GM20000 (cell line): ENCODE measurements at places on chromosomes 2 and 18.

DNA sequence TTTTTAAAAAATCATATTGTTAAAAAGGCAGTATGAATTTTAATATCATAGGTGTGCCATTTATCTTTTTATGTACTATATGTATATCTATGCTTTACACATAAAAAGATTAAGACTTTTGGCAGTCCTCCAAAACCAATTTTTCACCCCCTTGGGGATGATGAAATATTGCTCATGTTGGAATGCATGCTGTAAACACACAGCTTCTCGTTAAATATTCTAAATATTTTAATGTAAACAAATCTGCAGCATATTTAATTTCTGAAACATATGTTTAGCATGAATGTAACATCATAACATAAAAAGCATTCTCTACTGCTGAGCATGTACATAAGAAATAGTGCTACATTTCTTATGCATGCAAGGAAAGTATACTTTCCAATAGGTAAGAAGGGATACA lies 484.3 kb upstream of the LRATD1 start:
- no peak for DNase-seq

DNA sequence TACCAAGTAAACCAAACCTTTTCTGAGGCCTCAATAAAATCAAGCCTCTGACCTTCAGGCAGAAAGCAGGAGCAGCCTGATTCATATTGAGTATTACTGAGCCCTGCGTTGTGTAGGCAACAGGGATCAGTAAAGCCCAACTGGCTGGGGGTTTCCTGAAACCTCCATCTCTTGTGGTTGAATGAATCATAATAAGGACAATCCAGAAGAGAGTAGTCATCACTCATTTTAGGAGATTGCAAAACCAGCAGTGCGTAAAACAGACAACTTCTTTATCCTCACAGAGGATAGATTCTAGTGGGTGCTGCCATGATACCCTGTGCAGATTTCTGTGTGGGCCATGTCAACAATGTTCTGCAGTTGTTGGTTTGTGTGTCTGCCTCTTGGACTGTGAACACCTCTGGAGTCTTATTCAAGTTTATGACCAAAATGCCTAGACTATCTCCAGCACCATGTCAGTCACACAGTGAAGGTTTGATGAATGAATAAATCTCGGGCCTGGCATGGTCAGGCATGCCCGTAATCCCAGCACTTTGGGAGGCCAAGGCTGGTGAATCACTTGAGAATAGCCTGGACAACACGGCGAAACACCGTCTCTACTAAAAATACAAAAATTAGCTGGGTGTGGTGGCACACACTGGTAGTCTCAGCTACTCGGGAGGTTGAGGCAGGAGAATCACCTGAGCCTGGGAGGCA lies 51.8 kb upstream of the RAB27B start:
- peak; percentile 10 for DNase-seq

DNA sequence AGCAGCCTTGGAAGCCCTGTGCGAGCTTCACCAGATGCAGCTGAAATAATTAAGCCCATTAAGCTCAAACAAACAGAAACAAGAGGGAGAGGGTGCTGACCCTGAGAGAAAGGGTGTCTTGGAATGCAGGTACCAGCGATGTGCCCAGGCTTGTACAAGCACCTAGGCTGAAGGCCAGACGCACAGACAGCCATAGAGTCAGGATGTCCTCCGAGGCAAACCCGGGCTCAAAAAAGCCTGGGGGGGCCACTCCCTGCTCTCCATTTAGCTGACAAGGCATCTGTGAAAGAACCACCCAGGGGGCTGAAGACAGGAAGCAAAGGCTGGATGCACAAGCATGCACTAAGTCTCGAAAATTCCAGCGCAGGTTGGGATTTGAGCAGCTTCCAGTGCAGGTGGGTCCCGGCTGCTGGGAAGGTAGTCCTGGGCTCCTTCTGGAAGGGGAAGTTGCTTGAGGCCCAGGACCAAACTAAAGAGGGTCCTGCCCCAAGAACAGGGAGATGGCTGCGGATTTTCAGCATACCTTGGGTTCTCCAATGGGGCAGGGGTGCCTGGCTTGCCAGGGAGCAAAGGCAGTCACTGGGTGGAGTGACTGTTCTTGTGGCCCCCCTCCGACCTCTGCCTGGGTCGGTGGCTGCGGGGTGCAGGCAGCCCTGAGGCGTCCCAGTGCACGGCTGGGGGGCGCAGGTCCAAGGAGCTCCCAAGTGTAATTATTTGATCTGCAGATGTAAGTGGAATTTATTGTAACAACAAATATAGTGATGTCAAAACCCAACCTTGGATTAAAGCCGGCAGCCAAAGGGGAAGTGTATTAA lies 5.9 kb downstream of the GBX2 start:
- peak; percentile 51 for DNase-seq

DNA sequence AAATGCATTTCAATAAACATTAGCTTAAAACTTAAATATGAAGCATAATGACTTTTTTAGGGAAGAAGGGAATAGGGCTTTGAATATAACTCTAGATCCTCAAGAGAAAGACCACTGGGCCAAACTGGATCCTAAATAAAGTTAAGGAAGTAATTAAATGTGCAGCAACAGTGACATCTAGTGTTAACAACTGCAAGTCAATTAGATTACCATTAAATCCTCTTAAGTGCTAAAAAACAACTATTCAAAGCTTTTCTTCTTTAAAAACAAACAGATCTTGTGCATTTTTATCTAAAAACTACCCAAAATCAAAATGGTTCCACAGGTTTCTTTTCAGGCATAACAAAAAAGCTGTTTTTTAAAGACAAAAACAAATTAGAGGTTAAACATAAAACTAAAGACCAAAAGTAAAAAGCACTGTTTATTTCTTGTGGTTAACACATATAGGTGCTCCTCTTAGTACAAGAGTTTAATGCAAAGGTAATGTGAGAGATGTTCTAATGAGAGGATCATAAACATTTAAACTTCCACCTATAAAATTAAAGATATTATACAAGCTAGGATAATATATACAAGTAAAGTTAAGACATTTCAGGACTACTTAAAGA lies 111.4 kb downstream of the THADA start:
- peak; percentile 10 for DNase-seq

DNA sequence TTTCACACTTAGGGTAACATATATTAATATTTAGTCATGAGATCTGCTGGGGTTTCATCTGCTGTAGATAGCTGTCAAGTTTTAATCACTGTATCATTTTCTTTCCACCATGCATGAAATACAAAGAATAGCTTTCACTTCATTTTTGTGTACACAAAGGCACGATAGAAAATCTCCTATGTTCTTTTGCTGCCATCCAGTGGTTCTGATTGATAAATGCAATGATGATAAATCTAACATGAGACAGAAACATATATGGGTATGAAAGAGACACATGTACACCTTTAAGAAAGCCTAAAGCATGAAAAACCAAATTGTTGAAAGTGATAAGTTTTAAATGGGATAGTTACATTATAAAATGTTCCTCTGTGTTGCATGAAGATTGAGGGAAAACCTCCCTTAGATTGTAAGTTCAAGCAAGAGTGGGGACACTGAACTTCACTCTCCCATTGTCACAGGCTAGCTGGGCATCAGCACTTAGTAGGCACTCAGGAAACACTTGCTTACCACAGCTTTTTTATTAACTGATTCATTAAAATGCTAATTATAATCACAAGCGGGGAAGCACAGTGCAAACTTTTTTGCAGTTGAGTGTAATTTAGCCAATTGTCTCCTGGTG lies 31.2 kb downstream of the C1D start:
- peak; percentile 55 for DNase-seq

- no peak for DNase-seq
Observed at GRCh38 chr2:140248623-140249022, 1468.4 kb upstream of the NXPH2 start.

DNA sequence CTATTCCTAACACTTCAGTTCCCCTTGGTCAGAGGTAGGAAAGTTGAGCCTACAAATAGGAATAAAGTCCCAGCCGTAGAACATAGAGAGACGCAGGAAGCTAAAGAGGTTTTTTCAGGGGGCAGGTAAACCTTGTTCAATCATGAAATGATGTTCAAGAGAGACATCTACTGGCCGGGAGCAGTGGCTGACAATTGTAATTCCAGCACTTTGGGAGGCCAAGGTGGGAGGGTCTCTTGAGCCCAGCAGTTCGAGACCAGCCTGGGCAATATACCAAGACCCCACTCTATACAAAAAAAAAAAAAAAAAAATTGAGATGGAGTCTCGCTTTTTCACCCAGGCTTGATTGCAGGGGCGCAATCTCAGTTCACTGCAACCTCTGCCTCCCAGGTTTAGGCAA lies 66.7 kb upstream of the DNAJC10 start:
- peak; percentile 21 for DNase-seq

GRCh38 chr2:188415754-188416083 lies 124.0 kb downstream of the GULP1 start:
- no peak for DNase-seq

DNA sequence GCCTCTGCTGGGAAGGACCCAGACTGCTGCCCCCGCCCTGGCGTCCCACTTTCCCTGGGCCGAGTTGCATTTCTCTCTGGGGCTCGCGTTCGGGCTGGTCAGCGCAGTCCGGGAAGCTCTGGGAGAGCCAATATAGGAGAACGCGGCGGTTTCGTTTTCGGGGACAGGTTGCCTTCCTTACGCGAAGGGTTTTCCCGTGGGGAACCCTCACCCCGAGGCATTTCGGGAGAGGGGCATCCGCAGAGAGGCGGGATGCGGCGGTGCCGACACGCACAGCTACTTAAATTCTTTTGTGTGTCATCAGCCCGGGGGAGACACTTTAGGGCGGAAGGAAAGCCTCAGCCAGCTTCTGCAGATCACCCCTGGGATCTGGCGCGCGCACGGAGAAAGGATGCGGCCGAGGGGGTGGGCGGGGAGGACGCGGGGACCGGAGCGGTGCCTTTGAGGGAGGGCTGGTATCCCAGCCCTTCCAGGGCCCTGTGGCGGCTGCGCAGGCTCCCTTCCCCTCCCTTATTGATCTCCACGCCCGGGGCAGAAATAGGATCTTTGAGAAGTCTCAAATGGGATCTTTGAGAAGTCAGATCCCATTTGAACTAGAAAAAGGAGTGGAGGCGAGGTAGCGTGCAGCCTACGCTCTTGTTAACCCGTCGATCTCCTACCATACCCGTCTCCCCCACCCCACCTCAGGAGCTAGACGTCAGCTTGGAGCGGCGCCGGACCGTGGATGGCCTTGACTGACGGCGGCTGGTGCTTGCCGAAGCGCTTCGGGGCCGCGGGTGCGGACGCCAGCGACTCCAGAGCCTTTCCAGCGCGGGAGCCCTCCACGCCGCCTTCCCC lies 1.2 kb downstream of the GATA6 start:
- peak; percentile 56 for DNase-seq

GRCh38 chr2:227461811-227462461 lies 10.0 kb upstream of the AGFG1 start:
- DNase-seq: no peak

DNA sequence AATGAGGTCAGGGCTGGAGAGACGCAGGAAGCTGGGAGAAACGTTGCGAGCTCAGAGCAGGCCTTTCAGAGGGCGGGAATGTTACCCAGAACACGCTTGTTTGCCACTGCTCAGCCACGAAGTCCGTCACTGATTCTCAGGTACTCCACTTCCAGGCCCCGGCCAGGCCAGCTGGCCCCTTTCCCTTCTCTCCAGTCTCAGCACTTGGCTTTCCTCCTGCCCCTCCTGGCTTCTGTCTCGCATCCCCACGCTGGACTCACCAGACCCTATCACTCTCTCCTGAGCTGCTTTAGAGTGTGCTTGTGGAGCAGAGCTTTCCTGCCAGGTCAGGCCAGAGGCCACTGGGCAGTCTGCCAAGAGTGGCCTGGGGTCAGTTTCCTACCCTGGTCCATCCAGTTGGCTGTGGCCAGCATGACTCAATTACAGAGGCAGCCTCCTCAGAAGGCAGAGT lies 151.4 kb downstream of the TWIST2 start:
- no peak for DNase-seq

DNA sequence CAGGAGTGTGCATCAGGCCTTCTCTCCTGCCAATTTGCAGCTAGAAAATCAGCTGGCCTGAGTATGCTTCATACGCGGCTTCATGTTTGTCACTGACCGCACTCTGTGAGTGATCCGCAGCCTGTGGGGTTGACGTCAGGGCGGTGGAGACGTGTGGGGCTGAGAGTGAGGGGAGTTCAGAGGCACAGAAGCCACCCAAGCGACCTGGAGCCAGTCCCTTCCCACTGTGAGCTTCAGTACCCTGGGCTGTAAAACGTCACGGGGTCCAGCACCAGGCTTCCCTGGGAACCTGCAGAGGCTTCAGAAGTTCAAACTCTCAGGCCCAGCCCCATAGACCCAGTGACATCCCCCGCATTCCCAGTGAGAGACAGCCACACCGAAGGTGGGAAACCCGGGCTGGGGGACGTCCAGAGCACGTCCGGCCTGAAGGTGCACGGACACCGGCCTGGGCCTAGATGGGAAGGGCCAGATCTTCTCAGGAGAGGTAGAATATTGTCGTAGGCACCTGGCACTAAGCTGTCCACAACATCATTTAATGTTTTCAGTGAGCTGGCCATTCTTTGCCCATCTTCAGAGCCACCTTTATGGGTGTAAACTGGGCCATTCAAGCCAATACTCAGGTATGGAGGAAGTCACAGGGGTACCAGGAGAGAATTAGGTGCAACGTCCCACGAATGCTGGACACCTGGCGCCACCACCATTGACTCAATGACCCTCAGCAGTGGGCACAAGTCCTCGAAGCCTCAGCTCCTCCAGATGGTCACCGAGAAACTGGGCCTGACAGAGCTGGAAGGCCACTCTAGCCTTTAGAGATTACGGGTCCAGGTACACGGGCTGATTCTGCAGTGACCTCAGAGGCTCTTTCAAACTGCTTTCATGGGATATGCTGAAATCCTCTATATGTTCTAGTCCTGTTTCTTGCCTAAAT lies 235.6 kb upstream of the MYT1L start:
- no peak for DNase-seq

DNA sequence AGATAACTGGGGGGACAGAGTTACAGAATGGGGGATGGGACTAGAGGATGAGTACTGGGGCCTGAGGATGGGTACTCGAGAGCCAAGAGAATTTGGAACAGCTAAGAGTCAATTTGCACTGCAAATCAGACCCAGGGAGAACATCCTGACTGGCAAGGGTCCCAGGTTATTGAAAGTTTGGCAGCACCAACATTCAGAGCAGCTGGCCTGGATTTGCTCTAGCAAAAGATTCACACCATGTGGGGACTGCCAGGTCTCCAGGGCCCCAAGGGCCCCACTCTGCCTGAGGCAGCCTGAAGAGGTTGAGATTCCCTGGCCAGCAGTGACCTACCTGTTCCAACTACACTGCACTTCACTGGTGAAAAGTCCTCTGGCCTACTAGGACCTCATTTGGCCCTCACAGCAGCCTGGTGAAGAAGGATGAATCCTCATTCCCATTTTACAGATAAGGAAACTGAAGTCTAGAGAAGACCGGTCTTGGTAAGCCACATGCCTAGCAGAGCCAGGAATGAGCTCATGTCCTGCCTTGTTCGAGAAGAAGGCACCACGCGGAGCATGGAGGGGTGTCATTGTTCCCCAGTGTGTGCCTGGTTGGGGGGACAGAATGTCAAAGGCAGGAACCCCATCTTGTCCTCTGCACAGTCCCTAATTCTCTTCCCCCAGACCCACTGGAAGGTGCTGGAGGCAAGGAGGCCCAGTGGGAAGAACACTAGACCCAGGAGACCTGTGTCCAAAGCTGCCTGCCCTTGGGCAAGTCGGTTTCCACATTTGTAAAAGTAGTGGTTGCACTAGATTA lies 258.6 kb downstream of the TNS1 start:
- no peak for DNase-seq

- no peak for DNase-seq
Observed at GRCh38 chr2:14996351-14997014, 364.0 kb downstream of the LRATD1 start.

GRCh38 chr2:241157841-241158545 lies 7.7 kb downstream of the PPP1R7 start:
- DNase-seq: no peak

GRCh38 chr18:73060666-73061288 lies 193.0 kb upstream of the NETO1 start:
- no peak for DNase-seq
